CD4-positive, alpha-beta T cell treated with Interleukin-4 for 4 hours (primary cell): ENCODE measurements at places on chromosomes 7 and 10.

- DNase-seq = no peak
These were observed 1.8 kb downstream of the CCM2 start for GRCh38 chr7:45001826-45002225.

DNA sequence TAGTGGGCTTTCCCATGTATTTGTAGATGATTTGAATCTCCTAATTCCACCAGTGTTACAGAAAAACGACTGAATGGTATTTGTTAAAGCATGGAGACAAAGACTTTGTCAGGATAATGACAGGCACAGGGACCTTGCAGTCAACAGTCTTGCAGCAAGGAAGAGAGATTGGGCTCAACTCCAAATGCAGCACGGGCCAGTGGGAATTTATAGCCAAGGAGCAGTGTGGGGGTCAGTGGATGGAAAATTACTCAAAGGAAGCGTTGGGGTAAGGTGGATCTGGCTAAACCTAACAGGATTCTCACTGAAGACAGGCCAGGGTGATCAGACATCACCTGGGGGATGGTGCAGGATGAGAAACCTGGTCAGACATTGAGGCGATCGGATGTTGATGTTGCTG, 24.3 kb downstream of the CPVL start:
- DNase-seq = no peak

- DNase-seq = no peak
These were observed 21.8 kb downstream of the CFAP69 start for GRCh38 chr7:90266808-90267207.

GRCh38 chr10:91411621-91412020, 1.5 kb downstream of the HECTD2 start:
- DNase-seq = no peak

GRCh38 chr10:65143723-65144122, 1622.5 kb downstream of the REEP3 start:
- no peak for DNase-seq

DNA sequence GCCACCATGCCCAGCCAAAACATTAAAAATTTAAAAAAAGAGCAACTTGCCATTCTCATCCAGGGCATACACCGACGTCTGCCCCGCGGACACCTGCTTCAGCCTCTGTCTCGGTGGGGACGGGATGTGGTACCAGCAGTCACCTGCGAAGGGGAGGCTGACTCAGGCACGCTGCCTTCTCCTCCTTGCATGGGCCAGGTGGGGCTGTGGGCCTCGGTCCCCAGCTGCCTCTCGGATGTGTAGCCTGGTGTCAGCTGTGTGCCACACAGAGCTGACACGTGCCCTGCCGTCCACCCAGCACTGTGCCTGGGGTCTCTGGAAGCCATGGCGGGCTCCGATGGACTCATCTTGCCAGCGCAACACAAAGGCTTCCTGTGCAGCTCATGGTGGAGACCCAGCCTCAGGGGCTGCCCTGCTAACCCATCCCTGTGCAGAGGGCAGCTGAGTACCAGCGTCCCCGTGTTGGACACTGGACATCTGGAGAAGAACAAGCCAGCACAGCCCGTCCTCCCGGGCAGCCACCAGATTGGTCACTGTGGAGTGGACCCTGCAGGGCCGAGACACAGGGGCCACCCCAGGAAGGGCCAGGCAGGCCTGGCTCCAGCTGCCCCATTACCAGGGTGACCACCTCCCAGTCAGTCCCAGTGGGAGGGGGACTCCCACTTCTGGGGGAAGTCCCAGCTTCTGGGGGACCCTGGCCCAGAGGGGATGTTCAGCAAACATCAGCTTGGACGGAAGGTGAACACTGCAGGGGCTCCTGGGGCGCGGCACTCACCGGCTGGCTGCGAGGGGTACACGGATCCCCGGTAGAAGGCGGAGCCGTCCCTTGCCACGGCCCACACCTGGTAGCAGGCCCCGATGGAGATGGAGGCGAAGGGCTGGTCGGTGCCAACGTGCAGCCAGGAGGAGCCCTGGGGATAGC, 10.6 kb downstream of the BHLHA15 start:
- DNase-seq = no peak

- peak; percentile 56 for DNase-seq
These were observed 11.2 kb upstream of the ZNF485 start for GRCh38 chr10:43594944-43595589.

DNA sequence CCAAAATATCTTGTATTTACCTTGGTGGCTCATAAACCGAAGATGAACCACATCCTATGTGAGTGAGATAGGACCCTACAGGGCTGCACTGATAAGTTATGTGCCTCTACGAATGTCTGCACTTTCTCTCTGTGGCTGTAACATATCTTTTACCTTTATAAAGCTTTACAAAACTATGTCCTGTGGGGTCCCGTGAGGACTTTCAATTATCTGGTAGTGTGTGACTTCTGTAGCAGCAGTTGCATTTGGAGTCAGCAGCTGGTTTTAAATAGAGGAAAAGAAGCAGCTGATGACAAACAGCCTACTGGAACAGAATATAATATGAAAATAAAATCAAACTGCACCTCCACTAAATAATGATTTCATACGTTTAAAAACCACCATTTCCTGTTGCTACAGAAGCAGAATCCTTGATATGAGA, 222.4 kb upstream of the GNAI1 start:
- DNase-seq = no peak

- DNase-seq = no peak
These were observed 36.8 kb upstream of the NUB1 start for GRCh38 chr7:151304856-151305255.

GRCh38 chr10:36256166-36256565, 614.1 kb upstream of the FZD8 start:
- DNase-seq = no peak

DNA sequence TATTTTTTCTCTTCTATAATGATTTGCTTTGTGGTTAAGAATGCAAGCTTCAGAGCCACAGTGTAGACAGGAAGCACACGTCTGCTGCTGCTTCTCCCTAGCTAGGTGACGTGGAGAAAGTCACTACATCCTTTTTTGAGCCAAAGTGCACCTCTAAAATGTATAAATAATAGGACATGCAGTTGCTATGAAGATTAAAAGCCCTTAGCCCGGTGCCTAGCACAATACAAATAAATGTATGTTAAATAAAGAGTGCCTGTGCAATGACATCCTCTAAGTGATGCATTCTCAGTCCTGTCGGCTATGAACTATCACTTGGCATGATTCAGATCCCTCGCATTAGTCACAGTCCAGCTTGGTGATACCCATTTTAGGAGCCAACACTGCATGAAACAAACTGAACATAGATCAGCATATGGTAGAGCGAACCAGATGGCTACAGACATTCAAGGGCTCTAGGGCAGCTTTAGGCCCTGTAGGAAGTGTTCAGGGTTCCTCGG, 4.8 kb upstream of the TRDMT1 start:
- DNase-seq = peak; percentile 94

GRCh38 chr10:102067091-102067916, 2.2 kb downstream of the HPS6 start:
- no peak for DNase-seq

DNA sequence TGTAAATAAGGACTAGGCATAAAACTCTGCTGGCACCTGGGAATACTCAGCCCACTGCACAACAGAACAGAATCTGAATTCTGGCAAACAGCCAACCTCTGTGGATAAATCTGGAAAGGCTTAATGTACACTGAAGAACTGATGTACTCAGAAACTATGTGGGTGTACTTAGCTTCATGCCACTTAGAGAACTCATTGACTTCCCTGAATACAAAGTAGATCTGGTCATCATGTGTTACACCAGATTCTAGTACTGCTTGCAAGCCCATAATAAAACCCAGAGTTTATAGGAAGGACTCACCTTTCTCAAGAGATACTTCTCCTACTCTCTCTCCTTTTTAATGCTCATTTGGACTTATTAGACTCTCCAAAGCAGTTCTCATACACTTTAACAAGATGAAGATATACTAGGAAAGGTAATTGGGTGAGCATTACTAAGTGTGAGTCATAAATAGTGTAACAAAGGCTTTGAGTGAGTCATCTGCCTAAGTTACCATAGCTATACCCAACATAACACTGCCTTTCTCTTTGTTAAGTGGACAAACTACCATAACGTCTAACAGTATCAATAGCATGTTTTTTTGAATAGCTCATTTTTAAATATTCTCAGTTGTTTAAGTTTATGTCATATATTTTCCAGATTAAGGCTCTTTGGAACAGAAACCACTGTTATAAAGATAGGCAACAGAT, 309.1 kb downstream of the MDFIC start:
- DNase-seq = peak; percentile 76

GRCh38 chr10:17286562-17287550, 58.8 kb downstream of the VIM start:
- DNase-seq = no peak

DNA sequence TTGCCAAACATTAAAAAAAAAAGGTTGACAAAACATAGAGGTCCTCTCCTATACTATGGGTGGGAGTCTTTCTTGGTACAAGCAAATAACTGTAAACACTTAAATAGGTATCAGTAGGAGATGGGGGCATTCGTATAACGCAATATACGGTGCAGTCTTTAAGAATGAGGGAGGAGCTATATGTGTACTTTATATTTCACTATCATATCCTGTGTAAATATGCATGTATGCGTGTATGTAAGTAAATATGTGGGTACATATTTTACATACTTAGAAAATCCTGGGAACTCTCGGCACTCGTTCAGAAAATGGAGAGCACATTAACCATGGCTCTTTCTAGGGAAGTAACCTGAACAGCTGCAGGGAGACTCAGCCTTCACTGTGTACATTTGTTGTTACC, 82.0 kb upstream of the LRRC18 start:
- no peak for DNase-seq

DNA sequence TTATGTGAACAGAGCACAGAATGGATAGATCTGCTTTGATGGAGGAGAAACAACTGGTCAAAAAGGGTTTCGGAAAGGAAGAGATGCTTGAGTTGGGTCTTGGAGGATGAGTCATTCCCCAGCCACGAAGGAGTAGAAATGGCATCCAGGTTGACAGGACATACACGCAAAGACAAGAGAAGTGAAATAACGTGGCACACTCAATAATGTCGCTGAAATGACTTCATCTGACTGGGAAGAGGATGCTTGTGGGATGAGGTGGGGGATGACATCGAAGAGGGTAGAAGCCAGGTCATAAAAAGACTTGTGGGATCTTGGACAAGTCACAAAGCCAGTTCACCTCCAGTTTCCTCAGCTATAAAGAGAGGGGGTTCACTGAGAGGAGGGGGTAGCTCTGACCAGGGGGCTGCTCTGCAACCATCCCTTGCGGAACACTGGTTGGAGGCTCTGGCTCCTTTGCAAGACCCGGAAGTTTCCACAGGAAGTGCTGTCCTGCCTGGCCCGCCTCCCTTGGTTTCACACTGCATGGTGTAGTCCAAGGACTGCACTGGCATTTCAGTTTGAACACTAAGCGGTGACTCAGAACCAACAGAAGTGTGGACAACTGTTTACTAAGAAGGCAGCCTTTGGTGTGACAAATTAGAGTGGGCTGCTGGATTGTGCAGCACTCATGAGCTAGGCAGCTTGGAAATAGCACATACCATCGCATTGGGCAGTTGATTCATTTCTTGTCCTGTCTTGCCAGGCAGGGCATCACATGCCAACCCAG, 189.9 kb upstream of the ADO start:
- DNase-seq = peak; percentile 41

DNA sequence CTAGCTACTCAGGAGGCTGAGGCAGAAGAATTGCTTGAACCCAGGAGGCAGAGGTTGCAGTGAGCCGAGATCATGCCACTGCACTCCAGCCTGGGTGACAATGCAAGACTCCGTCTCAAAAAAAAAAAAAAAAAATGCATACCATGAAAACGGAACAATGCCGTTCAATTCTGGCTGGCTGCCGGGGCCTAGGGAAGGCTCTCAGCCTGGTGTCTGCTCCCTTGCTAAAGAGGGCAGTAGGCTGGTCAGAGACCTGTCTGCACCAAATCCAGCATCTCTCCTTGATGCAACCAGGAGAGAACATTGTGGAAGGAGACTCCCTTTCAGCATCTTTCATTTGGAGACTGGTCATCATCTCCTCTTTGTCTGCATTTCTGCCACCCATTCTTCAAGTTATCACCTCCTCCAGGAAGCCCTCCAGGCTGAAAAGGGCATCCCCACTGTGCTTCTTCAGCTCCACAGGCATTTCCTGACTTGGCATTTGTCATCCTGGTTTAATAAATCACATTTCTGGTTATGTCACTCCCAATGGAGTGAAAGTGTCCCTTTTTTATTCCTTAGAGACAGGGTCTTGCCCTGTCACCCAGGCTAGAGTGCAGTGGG, 24.7 kb downstream of the MYL10 start:
- no peak for DNase-seq

- no peak for DNase-seq
These were observed 37.8 kb upstream of the FZD1 start for GRCh38 chr7:91226411-91226810.

- DNase-seq = no peak
These were observed 2.8 kb downstream of the TDRD1 start for GRCh38 chr10:114181971-114182370.

DNA sequence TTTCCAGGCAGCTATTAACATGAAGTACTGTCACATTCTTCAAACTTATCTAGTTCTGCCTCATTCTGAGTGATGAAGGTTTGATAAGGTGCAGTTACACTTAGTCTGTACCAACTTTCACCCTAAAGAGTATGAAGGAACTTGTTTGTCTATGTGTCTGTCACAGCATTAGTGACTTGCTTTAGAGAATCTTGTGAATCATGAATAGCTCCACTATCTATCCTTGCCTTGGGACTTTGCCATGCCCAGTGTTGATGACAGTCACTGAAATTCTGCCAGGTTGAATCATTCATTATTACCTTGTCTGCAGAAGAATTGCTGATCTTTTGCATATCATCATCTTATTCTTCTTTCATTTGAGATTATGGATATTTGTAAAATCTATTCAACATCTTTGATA, 50.9 kb upstream of the A1CF start:
- DNase-seq = no peak

DNA sequence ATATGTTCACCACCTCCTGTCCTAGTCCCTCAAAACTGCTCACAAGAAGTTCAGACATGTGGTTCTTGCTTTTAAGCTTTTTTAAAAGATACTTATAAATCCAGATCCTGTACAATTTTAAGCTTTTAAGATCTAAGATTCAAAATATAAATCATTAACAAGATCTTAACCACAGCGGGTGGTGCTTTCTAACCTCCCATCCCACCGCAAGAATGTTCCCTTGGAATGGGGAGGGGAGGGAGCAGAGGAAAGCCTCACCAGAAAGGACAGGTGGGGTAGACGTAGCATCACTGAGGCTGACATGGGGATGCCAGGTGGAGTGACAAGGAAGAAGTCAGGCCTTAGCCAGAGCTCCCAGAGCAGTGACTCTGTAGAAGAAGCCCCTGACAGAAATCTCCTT, 133.5 kb downstream of the C1GALT1 start:
- no peak for DNase-seq

GRCh38 chr7:54678763-54679489, 80.1 kb downstream of the SEC61G start:
- DNase-seq = no peak

GRCh38 chr10:80144067-80144695, 11.7 kb downstream of the PLAC9 start:
- no peak for DNase-seq
